ENCODE measurements at places on chromosomes 4 and X.

DNA sequence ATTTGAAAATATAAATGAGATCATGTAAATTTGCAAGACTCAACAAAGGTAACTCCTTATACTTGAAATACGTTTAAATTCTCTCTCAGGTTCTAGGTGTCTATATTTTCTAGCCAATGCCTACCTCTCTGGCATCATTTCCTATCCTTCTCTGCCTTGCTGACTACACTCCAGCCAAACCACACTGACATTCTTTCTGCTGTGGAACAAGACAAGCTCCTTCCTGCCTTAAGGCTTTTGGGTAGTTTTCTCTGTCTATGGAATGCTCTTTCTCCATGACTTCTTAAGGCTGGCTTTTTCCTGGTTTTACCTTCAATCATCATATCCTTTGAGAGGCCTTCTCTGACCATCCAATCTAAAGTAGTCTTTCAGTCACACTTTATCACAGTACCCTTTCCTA lies 201.0 kb downstream of the SPRY1 start:
- no peak for DNase-seq

DNA sequence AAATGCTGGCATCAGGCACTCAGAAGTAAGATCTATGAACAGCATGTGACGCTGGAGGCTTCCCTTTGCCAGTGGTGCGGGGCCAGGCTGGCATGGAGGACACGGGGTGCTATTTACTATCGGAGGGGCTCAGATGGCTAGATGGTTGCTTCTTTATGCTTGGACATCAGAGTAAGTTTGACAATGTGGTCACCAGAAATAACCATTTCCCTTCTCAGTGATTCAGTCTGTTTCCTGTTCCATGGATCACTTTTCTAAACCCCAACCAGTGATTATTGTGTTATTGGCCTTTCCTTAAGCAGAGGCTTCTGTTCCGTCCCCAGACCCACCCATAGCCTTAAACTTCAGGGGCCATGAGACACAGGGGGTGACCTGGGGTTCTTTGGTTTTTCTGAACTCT lies 55.4 kb upstream of the DHX15 start:
- DNase-seq = no peak

GRCh38 chr4:128350449-128351045 lies 62.9 kb upstream of the PGRMC2 start:
- DNase-seq = no peak

GRCh38 chrX:10859353-10859752 lies 239.0 kb upstream of the MID1 start:
- DNase-seq = no peak

- no peak for DNase-seq
These were observed 224.7 kb downstream of the RBMX2 start for GRCh38 chrX:130626521-130626920.
